Stimulated activated CD8-positive, alpha-beta memory T cell treated with anti-CD3 and anti-CD28 coated beads, Interleukin-4, amount 100 ng/mL, for 1 hour (primary cell): ENCODE measurements at places on chromosomes 7 and 10.

DNA sequence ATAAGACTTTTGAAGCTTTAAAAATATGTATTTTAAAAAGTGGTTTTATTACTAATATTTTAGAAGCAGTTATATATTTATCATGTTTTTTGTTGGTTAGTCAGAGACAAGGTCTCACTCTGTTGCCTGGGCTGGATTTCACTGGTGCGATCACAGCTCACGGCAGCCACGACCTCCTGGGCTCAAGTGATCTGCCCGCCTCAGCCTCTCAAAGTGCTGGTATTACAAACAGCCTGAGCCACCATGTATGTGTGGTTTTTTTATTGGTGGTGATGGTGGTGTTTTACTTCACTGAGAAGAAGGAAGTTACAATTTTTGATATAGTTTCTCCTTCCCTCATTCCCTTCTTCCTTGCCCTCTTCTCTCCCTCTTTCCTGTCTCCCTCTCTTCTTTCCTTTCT, 13.4 kb downstream of the NHLRC2 start:
- DNase-seq: no peak

DNA sequence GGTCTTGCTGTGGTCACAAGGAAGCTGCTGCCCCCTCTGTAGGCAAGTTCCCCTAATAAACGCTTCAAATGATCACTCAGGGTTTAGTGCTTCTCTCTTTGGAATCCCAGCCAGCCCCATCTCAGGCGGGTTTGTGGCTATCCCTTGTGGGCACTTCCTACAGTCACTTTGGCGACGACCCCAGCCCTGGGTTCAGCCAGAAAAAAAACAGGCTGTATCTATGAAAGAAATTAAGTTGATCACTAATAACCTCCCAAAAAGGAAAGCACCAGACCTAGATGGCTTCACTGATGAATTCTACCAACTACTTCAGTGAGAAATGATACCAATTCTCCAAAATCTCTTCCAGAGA, 208.2 kb downstream of the MAD1L1 start:
- DNase-seq: no peak

- no peak for DNase-seq
These were observed 87.1 kb upstream of the CTTNBP2 start for GRCh38 chr7:117960351-117960750.

DNA sequence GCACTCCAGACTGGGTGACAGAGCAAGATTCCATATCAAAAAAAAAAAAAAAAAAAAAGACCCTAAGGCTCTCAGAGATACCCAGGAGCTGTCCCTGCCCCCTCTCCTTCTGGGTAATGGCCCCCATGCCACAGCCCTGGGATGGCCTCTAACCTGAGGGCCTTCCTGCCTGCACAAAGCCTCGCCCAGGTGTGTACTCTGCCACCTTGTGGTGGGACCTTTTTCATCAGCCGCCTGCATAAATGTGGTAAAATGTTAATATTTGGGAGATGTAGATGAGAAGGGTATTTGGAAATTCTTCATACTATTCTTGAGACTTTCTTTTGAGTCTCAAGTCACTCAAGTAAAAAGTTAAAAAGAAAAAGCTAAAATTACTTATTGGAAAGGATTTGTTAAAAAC, 46.3 kb upstream of the RNF216 start:
- DNase-seq: no peak

DNA sequence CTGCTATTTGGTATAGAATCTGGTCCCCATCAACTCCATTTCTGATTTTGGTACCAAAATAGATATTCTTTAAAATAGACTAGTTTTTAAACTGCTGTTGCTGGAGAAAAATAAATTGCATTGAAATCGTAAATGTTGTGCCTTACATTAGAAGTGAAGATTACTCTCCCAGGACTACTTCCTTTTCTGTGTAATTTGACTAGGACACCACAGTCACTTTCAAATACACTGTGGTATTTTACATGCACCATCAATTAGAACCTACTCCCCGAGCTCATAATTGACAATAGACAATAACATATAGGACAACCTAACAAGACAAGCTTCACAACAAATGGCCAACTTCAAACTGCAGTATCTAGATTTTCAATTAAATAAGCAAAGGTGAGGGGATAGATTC, 211.5 kb downstream of the DGKB start:
- DNase-seq: no peak

GRCh38 chr7:52571026-52571425, 464.4 kb upstream of the POM121L12 start:
- DNase-seq: no peak

DNA sequence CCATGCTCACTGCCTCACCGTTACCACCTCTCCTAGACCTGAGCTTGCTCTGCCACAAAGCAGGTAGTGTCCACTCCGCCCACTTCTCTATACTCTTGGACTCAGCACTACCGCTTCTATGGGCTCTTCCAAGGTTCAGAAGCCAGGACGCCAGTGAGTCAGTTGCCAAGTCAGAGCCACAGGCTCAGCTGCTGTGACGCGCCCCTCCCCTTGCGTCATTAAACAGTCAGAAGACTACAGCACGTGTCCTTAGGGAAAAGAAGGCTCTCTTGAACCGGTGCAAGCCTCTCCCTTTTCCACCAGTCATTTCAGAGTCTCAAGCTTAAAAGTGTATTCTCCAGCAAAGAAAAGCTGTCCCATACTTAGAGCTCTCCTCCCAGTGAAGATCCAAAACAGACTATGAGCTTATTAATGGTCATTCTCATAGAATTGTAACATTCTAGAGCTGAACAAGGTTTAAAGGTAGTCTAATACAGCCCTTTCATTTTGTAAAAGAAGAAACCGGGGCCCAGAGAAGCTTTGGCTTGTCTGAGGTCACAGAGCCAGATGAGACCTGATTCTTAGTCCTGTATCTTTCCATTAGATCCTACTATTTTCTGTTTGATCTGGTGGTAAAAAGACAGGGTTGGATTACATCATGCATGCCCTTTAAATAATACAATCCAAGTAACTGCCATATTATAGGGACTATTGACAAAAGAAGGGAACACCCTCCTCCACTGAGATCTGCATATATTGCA, 40.9 kb upstream of the MET start:
- DNase-seq: no peak

GRCh38 chr7:88280801-88281200, 25.9 kb downstream of the STEAP4 start:
- DNase-seq: no peak

DNA sequence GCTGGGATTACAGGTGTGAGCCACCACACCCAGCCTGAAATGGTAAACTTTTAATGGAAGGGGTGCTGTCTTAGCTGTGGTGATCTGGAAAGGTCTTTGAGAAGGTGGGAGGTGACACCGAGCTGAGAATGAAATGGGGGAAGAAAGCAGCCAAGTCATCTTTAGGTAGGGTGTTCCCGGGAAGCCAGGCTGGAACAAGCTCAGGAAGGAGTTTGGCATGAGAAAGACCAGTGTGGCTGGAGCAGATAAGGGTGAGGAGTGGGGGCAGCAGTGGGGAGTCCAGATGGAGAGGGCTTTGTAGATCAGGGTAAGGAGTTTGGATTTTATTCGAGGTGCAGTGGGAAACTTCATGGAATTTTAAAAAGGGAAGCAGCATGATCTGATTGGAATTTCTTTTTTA, 30.0 kb downstream of the KIFBP start:
- DNase-seq: no peak

- no peak for DNase-seq
These were observed 22.3 kb downstream of the COX15 start for GRCh38 chr10:99709480-99710229.

DNA sequence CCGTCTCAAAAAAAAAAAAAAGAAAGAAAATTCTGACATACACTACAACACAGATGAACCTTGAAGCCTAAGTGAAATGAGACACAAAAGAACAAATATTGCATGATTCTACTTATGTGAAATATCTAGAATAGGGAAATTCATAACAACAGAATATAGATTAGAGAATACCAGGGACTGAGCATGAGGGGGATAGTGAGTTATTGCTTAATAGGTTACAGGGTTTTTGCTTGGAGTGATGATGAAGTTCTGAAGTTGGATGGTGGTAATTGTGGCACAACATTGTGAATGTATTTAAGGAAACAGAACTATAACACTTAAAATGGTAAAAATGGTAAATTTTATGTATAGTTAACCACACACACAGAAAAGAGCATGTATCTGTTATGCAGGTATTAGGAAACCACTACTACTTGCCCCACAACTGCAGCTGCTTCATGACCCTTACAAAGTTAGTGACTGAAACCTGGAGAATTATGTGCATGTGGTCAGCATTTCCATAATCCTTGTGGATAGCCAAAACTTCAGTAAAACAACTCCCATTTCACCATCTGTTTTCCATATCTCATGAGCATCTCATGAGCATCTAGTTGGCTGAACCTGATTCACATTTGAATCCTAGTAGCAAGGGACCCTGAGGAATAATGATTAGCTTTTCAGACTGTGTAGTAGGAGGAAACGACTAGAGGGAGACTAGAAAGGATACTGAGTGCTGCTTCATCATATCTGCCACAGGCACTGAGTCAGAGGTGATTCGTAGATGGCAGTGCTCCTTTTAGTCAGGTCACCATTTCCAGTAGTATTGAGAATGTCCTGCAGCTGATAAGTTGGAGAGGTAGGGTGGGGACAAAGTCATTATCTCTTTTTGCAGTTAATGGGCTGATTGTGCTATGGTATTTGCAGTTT, 26.3 kb downstream of the SAMD8 start:
- no peak for DNase-seq

GRCh38 chr10:122112625-122113160, 123.7 kb downstream of the TACC2 start:
- DNase-seq: no peak

GRCh38 chr7:2471022-2471329, 5.2 kb downstream of the GRIFIN start:
- DNase-seq: no peak

GRCh38 chr7:44333911-44334733, 8.7 kb upstream of the CAMK2B start:
- DNase-seq: no peak

- no peak for DNase-seq
These were observed 504.3 kb downstream of the TFEC start for GRCh38 chr7:115526278-115526677.
